ENCODE measurements at places on chromosomes 16 and 17.

DNA sequence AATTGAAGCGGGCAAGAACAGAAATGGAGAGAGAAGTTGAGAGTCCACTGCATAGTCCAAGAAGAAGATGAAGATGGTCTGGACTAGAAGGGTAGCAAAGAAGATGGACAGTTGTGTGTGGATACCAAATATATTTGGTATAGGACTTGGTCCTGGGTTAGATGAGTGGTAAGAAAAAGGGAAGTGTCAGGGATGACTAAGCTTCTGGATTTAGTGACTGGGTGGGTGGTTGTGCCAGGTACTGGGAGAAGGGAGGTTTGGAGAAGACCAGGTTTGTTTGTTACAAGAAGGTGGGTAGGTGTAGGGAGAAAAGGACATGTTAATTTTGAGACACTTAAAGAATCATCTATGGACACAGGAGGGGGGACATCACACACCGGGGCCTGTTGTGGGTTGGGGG lies 5.4 kb downstream of the VMP1 start:
- no peak for DNase-seq

DNA sequence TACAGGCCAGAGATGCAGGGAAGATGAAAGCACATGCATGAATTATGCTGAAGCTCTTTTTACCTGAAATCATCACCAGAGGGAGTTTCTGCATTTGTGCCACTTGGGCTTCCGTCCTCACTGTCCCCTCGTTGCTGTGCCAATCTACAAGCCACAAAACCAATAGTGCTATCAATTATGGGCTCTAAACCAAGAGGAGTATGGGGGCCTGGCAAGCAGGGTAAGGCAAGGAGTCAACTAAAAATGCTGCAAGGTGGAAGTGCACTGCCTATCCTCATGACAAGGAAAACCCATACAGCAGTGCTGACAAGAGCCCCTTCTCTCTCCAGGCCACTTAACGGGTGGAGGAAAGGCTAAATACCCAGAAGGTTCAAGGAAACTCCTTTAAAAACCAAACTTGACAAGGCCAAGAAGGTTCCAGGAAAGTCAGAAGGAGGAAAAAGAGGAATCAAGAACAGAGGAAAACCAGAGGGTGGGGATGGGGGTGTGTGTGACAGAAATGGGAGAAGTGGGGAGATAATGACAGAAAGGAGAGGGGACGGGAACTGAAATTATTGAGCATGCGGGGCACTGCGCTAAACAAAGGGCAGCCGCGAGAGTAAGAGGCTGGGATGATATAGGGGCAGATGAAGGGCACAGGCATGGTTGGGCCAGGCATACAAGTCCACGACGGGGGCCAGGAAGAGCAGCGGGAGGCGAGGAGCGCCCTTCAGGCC lies 674 bp downstream of the C17orf75 start:
- DNase-seq, result peak; percentile 39

- DNase-seq, result no peak
Measured at GRCh38 chr17:6100891-6101500, 30.8 kb downstream of the WSCD1 start.

GRCh38 chr17:78529871-78530670 lies 47.1 kb downstream of the DNAH17 start:
- DNase-seq, result no peak

GRCh38 chr16:85041219-85042166 lies 13.9 kb downstream of the KIAA0513 start:
- no peak for DNase-seq

GRCh38 chr17:2393954-2394749 lies 6.7 kb downstream of the MNT start:
- DNase-seq, result no peak

DNA sequence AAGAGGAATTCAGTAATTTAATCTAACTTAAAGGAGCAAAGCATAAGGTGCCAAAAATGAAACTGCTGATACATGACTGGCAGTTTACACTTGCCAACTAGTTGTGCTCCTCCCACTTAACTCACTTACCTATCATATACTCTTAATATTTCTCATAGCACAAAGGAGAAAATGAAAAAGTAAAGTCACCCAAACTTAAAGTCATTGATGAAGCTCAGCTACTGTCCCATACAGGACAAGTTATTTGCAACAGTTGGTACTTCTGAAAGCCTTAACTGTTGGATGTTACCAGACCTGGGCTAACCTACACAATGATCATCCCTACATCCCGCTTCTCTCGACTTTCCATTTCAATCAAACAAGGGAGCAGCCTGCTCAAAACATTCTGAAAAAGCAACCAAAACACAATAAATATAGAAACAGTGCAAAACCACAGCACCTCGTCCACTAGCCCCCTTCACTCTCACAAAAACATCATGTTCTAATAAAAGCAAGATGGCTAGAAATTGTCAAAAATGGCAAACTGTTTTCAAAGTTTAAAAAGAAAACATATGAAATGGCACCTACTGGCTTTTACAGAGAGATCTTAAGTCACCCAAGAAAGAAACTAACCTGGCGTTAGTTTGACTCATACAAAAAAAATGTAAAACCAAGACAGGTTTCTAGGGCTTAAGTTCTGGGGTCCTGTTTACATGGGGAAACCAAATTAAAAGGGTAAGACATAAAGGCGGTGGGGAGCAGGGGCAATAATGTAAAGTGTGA lies 868 bp downstream of the MED13 start:
- no peak for DNase-seq

DNA sequence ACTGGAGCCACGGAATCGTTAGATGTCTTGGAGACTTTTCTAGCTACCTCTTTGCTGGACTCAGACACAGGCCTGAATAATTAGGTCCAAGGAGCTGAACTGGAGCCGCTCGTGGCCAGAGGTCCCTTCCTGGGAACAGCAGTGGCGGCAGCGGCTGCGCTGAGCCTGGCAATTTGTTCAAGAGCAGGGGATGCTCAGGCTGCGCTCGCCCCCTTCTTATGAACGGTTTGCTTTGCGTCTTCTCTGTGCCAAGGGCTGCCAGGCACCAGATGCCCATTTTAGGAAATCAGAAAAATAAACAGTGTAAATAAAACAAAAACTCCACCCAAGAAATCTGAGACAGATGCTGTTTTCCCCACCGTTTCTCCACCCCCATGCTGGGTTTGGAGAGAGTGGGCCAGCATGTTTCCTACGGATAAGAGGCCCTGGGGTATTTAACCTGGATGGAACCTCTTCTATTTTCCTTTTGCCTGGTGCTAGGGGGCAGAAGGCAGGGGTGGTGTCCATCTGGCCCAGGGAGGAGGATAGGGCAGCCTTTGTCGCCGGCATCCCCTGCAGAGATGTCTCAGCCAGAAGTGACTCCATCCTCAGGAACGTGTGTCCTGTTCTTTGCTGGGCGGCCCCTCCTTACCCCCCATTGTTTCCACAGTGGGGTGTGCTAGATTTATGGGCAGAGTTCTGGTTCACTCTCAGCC lies 163.4 kb downstream of the SEC14L1 start:
- DNase-seq, result no peak

GRCh38 chr17:6066183-6066948 lies 3.8 kb upstream of the WSCD1 start:
- no peak for DNase-seq

DNA sequence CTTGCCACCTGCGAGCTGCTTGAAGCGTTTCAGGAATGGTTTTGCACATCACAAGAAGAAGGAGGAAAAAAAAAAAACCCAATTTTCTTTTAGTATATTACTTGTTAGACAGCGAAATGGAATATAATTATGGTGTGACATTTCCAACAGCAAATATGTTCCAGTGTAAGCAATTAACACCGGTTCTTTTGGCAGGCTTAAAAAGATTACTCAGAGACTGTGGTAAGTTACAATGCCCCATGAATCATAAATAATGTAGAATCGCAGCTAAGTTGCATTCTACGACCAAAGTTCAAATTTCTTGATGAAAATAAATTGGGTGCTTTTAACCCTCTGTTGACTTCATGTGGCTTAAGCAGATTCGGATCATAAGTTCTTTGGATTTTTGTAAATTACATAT lies 245.2 kb downstream of the XYLT1 start:
- DNase-seq, result no peak

DNA sequence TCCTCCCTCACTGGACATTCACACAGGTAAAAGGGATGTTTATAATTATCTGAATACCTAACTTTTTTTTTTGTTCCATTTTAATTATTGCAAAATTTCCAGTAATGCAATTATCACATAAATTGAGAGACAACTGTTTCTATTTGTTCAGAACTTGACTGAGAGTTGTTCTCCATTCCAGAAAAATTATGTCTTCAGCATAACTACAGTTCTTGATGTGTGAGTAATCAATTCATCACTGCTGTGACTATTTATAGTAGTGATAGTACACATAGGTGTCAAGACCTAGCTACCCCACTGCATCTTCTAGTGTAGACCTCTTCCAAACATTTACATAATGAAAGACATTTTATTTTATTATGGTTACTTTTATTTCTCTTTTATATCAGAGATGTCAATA lies 5.8 kb upstream of the TNRC6A start:
- DNase-seq, result no peak
